ENCODE measurements at places on chromosomes 12 and 14.

DNA sequence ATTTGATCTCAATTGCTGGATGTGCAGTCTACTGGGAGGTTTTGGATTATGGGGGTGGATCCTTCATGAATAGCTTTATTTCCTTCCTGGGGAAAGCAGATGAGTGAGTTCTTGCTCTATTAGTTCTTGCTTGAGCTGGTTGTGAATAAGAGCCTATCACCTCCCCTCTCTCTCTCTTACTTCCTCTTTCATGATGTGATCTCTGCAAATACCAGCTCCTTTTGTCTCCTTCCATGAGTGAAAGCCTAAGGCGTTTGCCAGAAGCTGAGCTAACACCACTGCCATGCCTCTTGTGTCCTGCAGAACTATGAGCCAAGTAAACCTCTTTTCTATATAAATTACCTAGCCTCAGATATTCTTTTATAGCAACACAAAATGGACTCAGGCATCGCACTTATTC lies 302.7 kb downstream of the CCER1 start:
- no peak for DNase-seq

DNA sequence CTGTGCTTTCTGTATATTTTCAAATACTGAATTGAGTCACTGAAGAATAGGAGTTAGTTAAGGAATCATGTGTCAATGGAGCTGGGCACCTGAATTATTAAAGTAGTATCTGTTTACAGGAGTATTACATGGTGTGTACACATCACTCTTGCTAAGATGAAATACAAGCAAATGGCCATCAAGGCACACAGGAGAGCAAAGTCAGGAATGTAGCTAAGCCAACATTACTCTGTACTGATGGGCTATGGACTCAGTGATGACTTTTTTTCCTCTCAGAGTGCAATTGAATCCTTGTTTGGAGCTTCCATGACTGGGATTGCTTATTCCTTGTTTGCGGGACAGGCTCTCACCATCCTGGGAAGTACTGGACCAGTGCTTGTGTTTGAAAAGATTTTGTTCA lies 45.5 kb downstream of the SLC4A8 start:
- DNase-seq, result no peak

DNA sequence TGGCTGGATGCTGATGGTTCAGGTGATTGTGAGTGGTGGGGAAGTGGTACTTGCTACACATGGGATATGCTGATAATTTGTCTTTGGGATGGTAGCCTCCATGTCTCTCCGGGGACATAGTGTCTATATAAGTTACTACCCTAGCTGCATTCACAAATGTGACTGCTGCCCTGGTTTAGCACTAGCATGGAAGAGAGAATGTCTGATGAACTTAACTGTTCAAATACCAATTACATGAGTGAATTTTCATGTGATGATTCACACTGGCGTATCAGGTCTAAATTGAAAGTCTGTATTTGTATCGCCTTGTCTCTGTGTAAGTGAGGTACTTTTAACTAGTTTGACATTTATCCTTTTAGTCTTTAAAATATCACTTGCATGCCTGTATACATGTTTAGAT lies 34.4 kb downstream of the ATF7IP start:
- peak; percentile 24 for DNase-seq

DNA sequence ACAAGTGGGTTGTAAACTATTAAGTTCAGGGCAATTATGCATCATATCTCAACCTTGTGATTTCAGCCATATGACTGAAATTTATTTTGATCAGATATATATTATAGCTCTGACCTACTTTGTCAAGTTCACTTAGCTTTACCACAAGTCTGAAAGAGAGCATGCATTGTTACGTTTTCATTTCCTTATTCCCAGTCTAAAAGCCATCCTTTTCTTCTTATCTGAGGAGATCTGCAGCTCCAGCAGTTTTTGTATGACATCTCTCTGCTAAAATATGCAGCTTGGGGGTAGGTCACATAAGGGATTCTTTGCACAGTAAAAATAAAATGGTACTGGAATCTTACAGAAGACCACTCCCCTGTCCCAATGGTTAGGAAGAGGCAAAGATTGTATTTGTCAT lies 1682.8 kb upstream of the FLRT2 start:
- DNase-seq, result no peak

- no peak for DNase-seq
Measured at GRCh38 chr12:43891856-43892574, 56.1 kb downstream of the TMEM117 start.

GRCh38 chr12:18145924-18146323 lies 55.9 kb upstream of the RERGL start:
- DNase-seq, result no peak

DNA sequence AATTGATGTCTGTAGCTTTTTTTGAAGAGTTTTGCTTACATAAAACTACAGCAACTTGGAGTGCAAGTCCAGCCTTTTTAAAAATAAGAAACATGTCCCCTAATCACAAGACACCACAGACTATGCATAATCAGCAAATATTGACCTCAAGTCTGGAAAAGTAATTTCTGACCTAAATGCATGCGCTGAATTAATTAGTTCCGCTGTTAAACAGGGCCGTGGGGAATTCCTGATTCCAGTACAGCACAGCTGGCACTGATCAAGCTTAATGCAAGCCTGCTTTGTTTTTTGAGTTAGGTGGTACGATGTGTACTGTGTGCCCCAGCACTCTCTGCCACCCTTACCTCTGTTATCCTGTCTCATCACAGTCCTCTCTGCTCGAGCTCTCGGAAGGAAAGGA lies 9.2 kb downstream of the MLH3 start:
- peak; percentile 40 for DNase-seq

All from Daoy (cell line).